ENCODE measurements at places on chromosomes 5 and 9.
A peak's percentile ranks its signal among the peaks of the same experiment; 100 is the strongest.

GRCh38 chr9:5632540-5632939 is 3.6 kb downstream of the RIC1 start:
- DNase-seq = no peak

DNA sequence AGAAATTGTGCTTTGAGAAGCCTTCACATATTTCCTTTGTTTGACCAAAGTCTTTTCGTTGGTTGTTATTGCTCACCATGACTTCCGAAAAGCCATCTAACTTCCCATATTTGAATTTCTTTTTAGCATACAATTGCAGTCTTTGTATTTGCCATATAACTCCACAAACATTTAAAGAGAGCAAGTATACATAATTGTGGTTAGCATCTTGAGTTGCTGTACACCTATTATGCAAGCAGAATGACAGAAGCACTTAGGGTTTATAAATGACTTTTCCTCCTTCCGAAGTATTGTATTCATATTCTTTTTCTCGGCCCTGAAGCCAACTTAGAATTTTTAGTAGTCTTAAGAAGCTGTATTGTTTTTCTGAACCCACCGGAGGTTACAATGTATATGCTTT is 250.4 kb downstream of the RFK start:
- DNase-seq = no peak

DNA sequence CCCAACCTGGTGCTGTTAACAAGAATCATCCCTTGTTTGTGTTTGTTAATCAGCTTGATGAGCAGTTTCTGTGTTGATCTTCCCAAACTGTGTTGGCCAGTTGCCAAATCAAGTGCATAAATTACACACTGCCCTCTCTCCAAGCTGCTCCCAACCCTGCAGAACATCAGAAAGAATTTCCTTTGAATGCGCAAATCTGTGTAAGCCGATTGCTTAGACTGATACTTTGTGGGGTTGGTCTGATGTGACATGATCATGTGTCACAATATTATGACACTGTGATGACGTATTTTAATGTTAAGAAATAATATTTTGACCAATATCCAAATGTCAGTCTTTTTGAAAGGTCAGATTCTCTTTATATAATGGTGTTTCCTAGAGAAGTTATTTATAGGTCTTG is 766.4 kb upstream of the WWC1 start:
- DNase-seq = no peak

GRCh38 chr5:107518190-107518589 is 152.5 kb downstream of the EFNA5 start:
- DNase-seq = no peak

- DNase-seq = no peak
These were observed 10.0 kb upstream of the GRIN1 start for GRCh38 chr9:137128862-137129455.

DNA sequence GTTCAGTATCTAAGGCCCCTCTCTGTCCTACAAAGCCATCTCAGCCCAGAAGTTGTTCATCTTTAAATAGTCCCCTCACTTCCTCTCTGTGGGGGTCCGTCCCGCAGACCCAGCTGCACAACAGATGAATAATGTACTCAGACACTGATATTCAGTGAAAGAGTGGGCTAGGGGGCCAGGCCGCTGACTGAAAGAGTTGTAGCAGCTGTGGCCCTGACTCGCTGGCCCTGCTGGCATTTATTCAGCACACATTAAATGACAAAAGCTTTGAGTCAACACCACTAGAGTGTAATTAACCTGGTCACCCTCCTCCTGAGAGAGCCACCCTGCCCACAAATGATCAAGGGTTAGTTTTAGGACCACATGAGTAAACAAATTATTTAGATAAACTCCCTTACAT is 76.3 kb downstream of the MED10 start:
- no peak for DNase-seq

DNA sequence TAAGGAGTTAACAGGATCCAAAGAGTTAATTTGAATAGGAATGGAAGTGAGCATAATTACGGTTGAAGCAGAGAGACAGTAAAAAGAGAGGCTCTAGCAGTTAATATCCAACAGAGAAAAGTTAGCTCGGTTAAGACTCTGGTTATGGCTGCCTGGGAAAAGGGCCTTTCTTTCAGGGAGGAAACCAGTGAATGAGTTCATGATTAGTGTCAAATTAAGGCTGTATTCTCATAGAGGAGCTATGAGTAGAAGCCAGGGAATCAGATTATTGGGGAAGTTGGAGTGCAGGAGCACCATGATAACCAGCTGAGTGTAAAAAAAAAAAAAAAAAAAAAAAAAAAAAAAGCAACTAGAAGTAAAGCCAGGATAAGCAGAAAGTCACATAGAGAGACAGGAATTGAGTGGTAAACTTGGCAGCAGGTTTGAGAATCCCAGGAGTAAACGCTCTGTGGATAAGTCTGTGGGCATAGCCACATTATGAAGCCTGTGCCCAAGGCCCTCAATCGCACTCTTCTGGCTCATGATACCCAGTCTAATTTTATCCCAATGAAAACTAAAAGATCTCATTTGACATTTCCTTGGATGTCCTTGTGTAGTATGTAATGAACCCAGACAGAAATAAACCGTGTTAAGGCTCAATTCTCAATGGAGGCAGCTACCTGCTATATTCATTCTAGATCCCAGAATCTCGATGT is 372.6 kb upstream of the MPDZ start:
- no peak for DNase-seq

DNA sequence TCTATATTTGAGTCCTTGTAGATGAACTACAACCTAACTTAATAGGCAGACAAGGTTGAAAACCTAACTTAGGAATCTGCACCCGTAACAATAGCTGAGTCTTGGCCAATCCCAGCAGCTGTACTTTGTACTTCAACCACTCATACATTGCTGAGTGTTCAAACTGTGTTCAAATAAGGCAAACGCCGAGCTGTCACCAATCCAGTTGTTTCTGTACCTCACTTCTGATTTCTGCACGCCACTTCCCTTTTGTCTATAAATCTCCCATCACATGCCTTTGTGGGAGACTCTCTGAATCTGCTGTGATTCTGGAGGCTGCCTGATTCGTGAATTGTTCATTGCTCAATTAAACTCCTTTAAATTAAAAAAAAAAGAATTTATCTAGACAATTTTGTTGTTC is 167.8 kb upstream of the TUT7 start:
- DNase-seq = no peak

DNA sequence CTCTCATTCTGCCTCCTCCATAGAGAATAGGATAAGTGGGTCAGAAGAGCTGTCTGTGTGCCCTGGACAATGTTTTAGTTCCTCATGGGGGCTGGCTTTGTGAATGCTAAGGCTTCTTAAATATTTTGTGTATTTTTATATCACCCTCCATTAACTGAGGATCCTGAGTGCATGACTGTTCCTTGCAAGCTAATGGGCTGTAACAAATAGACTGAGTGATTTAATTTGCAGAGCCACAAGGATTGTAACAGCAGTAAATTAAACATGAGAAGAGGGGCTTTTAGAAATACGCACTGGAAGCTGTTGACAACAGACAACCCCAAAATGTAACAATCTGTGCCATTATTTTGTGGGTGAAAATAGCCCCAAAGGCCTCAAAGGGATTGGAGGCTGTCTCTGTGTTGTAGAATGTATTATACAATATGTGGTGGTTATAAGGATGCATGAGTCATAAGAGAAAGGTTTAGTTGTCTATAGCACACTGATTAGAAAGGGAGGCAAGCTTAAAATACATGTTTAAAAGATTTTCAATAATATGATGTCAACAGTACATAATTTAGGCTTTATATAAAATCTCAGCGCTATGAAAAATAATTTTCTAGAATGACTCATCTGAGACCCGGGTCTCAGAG is 152.7 kb upstream of the ACTBL2 start:
- DNase-seq = no peak

- DNase-seq = no peak
These were observed 754 bp downstream of the DCAF12 start for GRCh38 chr9:34125681-34126206.

DNA sequence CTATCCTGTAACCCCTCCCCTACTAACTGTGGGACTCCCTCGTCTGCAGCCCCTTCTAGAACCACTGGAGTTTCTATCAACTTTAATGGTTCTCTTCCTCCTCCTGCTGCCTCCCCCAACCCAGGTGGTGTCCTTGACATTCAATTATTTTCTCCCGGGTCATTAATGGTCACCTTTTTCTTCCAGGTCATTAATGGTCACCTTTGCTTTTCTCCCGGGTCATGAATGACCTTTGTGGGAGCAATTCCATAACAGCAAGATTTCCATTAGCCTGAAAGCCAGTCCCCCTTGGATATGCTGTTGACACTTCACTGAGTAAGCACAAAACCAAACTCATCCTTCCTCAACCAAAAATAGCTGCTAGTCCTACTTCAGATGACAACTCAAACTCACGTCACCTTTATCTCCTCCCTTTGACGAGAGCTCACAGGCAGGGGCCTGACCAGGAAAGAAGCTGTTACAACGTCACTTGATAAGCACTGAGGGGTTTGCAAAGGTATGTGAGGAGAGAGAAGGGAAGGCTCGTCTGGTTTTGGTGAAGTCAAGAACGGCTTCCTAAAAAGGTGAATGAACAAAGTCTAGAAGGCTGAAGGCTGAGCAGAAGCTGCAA is 10.9 kb downstream of the CCDC127 start:
- DNase-seq = no peak

DNA sequence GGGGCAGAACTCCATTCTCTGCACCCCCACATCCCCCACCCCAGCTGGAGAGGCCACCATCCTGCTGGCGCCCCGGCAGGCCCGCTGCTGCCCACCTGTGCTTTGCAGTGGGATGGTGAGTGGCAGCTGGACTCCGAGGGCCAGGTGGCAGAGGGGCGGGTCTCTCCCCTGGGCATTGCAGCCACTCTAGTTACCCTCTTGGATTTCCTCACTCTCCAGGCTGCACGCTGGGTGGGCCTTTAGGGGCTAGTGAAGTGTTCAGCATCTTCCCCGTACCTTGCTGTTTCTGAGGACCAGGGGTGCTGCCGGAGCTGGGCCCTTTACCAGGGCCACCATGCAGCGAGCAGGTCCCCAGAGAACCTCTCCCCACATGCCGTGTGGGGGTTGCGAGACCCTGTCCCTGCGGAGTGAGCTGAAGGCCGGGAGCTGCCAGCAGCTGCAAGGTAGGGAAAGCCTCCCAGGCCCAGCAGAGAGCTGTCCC is 88.4 kb upstream of the SH3PXD2B start:
- DNase-seq = no peak

GRCh38 chr5:139494256-139494655 is 11.7 kb upstream of the STING1 start:
- no peak for DNase-seq

GRCh38 chr5:160772854-160773253 is 79.2 kb downstream of the ATP10B start:
- no peak for DNase-seq

- DNase-seq = no peak
These were observed 6.8 kb downstream of the RPL12 start for GRCh38 chr9:127444283-127444920.

- peak; percentile 88 for DNase-seq
These were observed 6.1 kb downstream of the SARDH start for GRCh38 chr9:133731876-133732638.

GRCh38 chr5:140725799-140726471 is 25.7 kb downstream of the ZMAT2 start:
- peak; percentile 14 for DNase-seq

GRCh38 chr5:31268686-31269085 is 75.2 kb downstream of the CDH6 start:
- DNase-seq = no peak

GRCh38 chr5:148905541-148905940 is 79.1 kb downstream of the ADRB2 start:
- no peak for DNase-seq

GRCh38 chr9:137087409-137087925 is 682 bp downstream of the MAN1B1 start:
- DNase-seq = no peak

- no peak for DNase-seq
These were observed 17.5 kb upstream of the SEMA4D start for GRCh38 chr9:89515416-89515815.

GRCh38 chr9:68905129-68905528 is 108.8 kb downstream of the PRKACG start:
- DNase-seq = no peak

- no peak for DNase-seq
These were observed 27.4 kb upstream of the GSN start for GRCh38 chr9:121240472-121241135.

GRCh38 chr5:82525626-82526025 is 247.5 kb upstream of the RPS23 start:
- no peak for DNase-seq

DNA sequence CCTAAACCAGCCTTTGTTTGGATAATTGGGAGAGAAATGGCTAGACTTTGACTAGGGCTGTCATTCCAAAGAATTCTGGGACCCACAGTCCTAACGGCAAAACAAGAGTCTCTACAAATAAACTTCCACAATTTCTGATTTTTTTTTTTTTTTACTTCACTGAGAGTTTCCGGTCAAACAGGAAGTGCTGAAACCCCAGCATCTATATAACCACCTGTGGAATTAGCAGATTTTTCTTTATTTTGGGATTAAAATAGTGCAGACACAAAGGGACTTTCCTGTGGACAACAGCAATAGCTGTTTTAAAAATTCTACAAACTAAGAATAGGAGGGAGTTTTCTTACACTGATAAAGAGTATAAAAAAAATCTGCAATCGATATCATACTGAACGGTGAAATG is 157.4 kb downstream of the ARSB start:
- no peak for DNase-seq

GRCh38 chr5:90612919-90613318 is 54.3 kb downstream of the ADGRV1 start:
- no peak for DNase-seq

GRCh38 chr5:100157066-100157465 is 378.1 kb upstream of the FAM174A start:
- DNase-seq = no peak

- no peak for DNase-seq
These were observed 1732.4 kb upstream of the CDH6 start for GRCh38 chr5:29460971-29461559.

- no peak for DNase-seq
These were observed 77.8 kb downstream of the C9orf153 start for GRCh38 chr9:86181379-86182315.

GRCh38 chr5:36662291-36662851 is 56.0 kb downstream of the SLC1A3 start:
- no peak for DNase-seq

GRCh38 chr5:52799358-52799982 is 11.8 kb downstream of the ITGA1 start:
- DNase-seq = no peak

- DNase-seq = no peak
These were observed 24.7 kb downstream of the ERP44 start for GRCh38 chr9:100074093-100074492.

GRCh38 chr9:100058699-100059579 is 39.9 kb downstream of the ERP44 start:
- no peak for DNase-seq

GRCh38 chr9:95463148-95464060 is 53.4 kb downstream of the PTCH1 start:
- DNase-seq = no peak

DNA sequence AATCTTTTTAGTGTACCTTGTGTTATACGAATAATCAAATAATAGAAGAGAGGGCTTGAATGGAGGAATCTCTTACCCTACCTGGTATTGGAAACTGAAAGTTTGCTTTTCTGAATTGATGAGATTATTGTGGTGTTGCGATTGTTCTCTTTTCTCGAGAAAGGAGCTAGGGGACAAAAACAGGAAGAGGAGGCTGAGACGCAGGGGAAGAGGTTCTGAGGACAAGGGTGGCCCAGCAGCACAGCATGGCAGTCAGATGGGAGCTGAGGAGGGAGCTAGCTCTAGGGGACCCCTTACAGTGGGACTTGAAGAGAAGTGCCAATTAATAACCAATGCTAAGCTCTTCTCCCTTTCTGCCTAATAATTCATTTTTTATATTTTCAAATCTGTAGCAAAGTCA is 183.3 kb upstream of the DMAC1 start:
- DNase-seq = no peak
